Right ventricle myocardium inferior (tissue), 1 donor: ENCODE measurements at places on chromosomes 3 and 15. TPM values are rescaled to one million over a fixed set of nuclear protein-coding genes. Genes with fewer than 3 reads are reported as not detected.

Gene SLMAP
- total RNA-seq = 294 TPM

Gene IGDCC3
- total RNA-seq = 0.43 TPM

Gene ISLR2
- 1.3 TPM for total RNA-seq

- no peak for DNase-seq
Measured at GRCh38 chr3:10437995-10438901, 67.1 kb downstream of the ATP2B2 start.

Gene CFAP91
- 0.70 TPM for total RNA-seq

Gene INKA1
- total RNA-seq = 3.1 TPM

DNA sequence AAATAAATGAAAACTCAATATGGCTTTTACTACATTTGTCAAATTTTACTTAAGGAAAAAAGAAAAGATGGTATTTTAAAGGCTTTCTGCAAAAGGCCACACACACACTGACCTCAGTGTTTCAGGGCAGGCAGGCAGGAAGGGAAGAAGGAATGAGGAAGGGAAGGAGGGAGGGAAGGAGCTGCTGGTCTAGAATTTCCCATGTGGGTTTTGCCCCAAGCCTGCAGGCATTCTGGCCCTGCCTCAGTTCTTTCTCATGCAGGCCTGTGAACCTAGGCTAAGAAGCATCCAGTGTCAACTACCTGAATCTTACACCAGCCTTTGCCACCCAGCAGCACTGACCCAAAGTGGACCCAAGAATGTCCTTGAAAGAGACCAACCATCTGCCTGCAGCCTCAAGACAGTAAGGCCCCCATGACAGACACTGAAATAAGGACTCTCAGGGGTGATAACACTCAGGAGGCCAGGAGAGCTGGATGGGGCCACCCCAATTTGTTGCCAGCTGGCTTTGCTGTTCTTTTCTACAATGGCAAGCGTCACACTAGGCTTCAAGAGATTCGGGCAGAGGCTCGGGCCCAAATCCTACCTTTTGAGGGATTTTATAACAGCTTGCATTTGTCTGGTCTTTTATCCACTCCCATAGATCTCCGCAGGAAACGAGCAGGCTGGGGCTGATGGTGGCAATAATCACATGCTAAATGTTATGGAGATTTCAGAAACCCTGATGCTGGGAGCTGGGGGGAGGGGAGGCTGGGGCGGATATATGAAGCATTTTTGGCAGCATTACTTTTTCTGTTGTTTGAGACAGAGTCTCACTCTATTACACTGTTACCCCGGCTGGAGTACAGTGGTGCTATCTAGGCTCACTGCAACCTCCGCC, 51.4 kb downstream of the XXYLT1 start:
- no peak for DNase-seq

DNA sequence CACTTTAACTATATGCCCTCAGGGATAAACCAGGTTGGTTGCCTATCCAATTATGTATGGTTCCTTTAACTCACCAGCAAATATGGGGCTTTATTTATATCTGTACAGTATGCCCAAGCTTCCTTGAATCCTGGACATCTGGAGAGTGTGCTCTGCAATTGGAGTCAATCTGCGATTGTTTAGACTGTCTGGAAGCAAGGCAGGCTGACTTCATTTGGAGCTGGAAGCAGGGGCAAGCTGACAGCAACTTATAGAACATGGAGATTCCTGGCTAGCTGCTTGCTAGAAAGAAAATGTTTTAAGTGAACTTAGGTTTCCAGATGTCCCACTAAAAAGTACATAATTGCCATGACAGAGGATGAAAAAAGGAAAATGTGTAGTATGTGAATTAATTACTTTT, 63.7 kb upstream of the TPRG1 start:
- no peak for DNase-seq

- DNase-seq = no peak
Measured at GRCh38 chr3:181581656-181582055, 130.1 kb upstream of the SOX2 start.

- DNase-seq = peak; percentile 91
Measured at GRCh38 chr3:38005076-38006020, 14.8 kb downstream of the VILL start.

Gene MAPK6
- 22.6 TPM for total RNA-seq

DNA sequence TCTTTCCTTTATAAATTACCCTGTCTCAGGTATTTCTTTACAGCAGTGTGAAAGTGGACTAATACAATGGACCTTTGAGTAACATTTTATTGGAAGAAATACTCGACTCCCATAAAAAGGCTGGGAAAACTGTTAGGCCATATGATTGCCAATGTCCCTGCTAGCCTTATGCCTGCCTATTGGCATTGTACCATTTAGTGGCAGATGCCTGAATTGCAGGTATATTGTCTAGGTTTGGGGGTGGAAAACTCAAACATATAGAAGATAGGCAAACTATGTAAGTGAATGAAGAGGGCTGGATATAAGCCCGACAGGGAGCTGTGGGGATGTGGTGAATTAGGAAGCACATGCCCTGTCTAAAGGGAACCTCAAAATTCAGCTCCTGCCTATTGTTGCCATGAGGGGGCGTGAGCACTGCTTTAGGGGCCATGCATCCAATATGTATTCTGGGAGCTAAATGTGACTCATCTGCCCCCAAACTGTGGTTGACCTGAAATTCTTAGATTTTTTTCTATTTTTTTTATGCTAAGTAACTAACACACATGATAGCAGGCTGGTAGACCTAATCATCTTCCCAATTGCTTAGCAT, 65.2 kb upstream of the TRA2B start:
- no peak for DNase-seq

Gene CGNL1
- total RNA-seq = 10.0 TPM

- no peak for DNase-seq
Measured at GRCh38 chr3:159455741-159456181, 532.9 kb upstream of the IL12A start.

DNA sequence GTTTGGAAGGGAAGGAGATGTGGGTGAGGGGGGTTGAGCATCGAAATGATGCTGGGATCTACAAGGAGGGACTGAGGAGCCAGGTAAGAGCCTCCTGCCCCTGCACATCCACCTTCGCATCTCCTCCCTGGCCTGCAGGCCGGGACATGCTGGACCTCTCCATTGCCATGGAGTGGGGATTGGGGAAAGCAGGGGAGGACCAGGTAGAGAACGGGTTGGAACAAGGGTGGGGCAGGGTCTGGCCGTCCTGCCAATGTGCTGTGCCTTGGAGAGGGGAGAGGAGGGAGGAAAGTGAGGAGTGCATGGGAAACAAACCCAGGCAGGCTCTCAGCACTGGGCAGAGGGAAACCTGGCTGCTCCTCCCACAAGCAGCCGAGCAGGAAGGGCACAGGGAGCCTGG, 10.6 kb downstream of the PLA2G4B start:
- no peak for DNase-seq

GRCh38 chr3:178593786-178594185, 57.5 kb downstream of the KCNMB2 start:
- no peak for DNase-seq

DNA sequence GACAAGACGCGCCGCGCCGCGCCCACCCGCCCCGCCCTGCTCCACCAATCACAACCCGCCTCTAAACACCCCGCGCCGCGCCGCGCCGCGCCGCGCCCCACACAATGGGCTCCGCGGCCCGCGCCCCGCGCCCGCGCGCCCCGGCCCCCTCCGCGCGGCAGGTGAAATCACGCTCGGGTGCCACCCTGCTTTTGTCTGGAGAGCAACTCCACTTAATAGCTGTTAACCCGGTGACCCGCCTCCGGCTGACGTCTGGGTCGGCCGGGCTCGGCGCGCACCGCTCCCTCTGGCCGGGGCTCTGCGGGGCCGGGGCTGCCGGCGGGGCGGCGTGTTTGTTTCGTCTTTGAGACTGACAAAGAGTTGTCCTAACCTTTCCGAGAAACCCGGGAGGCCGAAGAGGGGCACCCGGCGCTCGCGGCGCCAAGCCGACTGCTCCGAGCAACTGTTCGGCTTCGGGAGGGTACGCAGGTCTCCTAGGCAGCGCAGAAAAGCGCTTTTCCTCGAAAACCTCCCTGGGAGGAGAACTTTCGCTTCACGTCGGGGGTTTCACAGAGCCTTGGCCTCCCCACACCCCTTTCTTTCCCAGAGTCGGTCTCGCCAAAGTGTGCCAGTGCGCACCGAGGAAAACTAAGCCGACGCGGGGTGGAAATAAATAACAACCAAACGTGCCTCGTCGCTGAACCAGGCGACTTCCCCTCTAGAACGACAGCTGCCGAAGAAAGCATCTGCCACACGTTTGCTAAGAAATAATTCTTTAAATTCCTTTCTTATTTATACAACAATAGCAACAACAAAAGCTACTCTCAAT, 518.4 kb downstream of the FOXP1 start:
- peak; percentile 79 for DNase-seq

DNA sequence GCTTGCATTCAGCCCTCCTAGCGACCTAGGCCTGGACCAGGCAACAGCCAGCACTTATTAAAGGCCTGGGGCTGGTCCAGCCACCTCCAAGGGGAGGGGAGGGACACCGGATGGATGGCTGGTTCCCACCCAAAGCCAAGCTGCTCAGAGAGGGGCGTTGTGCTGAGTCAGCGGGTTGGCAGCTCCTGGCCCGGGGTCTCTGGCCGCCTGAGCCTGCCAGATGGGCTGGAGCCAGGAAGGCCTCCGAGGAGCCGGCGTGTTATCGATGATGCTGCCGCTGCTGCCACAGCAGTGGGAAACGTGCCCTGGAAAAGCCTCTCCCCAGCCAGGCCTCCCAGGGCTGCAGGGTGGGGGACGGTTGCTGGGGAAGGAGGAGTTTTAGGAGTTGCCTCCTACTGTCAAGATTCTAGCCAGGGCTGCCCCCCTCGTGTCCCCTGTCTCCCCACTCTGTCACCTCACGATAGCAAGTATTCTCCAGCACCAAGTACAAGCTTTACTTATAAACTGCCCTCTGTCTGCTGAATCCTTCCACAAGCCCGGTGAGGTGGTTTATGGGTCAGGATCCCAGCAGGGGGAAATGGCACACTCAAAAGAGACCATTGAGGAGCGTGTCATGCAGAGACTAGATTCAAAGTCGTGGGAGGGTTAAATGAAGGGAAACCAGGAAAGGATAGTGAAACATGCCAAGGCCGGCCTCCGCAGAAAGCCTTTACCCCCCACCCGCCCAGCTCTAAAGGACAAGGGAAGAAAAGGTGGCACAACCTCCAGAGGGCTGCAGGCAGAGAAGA, 43.2 kb upstream of the TSEN2 start:
- peak; percentile 87 for DNase-seq

- no peak for DNase-seq
Measured at GRCh38 chr3:11136116-11136515, 18.2 kb upstream of the HRH1 start.

DNA sequence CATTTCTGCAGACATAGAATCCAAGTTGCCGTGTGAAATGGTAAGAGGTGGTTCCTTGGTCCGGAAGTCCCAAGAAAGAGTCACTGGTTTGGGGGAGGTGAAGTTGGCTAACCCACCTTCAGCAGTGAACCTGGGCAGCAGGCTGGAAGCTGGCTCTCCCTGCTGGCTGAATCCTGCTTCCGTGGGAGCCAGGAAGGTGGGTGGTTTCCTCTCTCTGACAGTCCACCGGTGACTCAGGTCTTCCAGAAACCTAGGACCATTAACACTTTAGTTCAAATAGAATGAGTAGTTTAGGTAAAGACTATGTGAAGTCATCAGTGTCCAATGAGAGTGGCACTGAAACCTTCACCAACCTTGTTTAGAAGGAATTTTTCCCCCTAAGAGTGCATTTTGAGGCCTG, 87.4 kb upstream of the CACNA2D3 start:
- no peak for DNase-seq

DNA sequence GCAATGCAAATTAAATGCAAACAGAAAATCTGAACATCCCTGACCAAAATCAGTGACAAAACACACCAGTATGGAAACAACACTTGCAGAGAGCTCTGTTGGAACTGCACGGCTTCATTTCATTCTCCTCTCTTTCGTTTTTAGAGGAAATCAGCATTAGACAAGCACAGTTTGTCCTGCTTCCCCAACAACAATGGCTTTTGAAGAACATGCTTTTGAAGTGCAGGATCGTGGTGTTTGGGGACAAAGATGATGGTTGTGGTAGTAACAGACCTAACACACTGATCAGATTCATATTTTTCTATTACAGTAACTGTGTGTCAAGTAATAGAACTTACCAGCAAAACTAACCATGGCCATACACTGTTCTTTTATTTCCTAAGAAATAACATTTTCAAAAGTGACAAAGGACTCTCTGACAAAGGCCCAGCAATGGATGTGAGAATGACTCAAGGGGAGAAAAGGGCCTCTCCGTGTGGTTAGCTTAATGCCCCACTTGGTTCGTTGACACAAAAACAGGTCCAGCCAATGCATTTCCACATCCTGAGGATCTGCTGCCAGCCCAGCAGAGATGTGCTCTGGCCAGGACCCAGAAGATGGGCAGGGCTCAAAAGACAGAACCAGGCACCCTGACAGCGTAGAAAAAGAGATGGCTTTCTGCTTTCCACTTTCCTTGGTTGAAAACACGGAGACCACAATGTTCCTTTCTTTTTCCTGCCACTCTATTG, 84.1 kb downstream of the CCNL1 start:
- DNase-seq = no peak

Gene FBXO40
- total RNA-seq = 182 TPM

GRCh38 chr3:83934192-83935021, 1024.4 kb upstream of the CADM2 start:
- DNase-seq = no peak

DNA sequence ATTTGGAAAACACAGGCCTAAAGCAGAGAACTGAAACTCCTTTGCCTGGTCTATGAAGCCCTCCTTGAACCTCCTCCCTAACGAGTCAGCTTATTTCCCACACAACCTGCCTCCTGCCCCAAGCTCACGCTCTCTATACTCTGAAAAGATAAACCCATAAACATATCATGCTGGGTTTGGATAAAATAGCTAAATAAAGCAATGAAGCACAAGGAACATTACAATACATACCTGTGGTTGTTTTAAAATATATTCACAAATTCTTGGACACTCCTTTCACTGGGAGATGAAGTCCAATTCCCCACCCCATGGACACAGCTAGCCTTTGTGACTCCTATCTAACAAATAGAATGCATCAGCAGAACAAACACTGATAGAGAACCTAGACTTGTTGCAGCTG, 98.2 kb downstream of the PLCH1 start:
- DNase-seq = no peak

Gene ONECUT1
- not detected for total RNA-seq

DNA sequence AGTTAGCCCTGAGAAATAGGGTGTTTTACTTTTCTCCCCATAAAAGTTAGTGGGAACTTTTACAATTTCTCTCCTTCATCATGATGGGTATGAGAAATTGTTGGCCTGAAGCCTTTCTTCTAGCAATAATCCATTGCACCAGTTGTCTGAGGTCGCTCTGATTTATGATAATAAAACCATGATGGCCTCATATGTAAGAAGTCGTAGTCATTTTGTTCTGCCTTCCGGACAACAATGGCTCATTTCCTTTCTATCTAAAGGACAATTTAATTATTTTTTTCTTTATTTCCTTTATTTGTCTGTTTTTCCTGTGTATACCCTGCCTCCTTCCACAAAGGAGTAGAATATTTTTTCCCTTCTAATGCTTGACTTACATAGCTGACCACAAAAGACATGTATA, 31.6 kb upstream of the GNB4 start:
- no peak for DNase-seq

DNA sequence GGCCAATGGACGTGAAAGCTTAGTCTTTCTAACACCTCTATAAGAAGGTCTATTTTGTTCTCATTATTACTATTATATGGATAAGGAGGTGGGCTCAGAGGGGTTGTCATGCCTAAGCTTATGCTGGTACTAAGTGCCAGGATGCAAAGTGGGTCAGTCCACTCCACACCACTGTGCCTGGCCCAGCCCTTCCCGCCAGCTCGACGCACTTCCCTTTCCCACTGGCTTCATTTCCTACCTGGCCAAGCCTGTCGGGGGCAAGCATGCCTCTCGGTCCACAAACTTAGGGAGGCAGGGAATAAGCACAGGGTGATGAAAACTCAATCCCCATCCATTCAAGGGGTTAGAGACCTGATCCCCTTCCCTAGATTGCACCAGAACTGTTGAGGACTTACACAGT, 5.9 kb upstream of the SYNM start:
- DNase-seq = no peak
